ENCODE measurements at places on chromosomes 7 and 10.

DNA sequence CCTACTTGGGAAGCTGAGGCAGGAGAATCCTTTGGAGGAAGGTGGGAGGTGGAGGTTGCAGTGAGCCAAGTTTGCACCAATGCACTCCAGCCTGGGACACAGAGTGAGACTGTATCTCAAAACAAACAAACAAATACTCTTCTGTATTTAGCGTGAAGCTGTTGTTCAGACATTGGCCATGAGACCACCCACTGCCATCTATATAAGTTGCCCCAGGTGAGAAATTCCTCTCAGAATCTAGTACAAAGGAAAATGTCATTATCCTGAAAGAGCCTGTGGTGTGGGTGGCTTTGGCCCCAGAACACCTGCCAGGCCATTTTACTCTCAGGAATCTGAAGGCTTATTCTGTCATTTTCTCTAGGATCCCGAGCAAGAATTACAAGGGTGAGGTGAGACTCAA, 4.0 kb upstream of the FRMD4A start:
- no peak for DNase-seq

- DNase-seq: no peak
Observed at GRCh38 chr7:80644054-80644453, 5.6 kb downstream of the CD36 start.

GRCh38 chr10:50275650-50276235, 24.4 kb upstream of the ASAH2 start:
- DNase-seq: peak; percentile 5

- DNase-seq: no peak
Observed at GRCh38 chr7:156827587-156828203, 65.3 kb downstream of the LMBR1 start.

- DNase-seq: no peak
Observed at GRCh38 chr10:26931223-26931622, 70.5 kb upstream of the ABI1 start.

DNA sequence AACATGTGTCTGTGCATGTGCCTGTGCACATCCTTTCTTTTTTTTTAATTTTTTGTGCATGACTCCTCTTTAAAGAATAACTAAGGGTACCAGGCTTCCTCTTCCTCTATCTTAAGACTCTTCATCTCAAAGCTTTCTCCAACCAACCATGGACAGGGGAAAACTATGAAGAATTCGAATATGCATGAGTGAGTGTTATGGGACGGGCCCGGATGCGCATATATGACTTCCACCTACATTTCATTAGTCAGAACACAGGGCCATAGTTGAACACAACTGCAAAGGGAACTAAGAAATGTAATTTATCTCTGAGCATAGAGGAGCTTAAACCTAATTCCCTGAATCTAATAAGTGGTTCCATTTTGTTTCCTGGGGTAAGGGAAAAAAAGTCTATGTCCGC, 270.3 kb upstream of the SORCS1 start:
- DNase-seq: no peak

DNA sequence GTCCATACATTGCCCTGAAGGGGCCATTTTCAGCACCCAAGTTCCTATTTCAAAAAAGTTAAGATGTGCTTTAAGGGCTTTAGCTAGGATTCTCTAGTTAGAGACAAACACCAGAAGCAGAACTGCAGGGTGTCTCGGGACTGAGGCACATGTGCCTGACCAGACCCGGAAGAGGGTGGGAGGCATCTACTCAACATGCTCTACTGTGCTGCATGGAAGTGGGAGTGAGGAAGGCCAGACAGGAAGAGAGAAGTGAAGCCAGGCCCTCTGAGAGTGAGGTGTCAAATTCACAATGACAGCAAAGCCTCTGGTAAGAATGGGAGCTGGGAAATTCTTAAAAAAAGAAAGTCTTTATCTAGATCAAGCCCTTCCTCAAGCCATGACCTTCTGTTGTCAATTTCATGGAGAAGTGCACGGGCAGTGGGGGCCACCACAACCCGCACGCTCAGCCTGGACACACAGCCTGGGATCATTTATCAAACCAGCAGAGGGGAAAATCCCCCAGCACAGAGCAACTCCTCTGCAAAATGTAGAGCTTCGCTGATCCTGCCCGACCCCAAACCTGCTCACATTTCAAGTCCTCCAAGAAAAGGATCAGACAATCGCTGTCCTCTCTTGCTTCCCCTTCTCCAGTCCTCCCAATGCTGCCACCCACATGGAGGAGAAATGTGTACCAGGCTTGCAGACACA, 38.7 kb downstream of the PLXNA4 start:
- DNase-seq: no peak
